Inflammatory macrophage treated with lipopolysaccharide for 1 hour (primary cell): ENCODE measurements at places on chromosomes 2 and 18.

- no peak for DNase-seq
Measured at GRCh38 chr2:50065835-50066234, 911.5 kb upstream of the FSHR start.

GRCh38 chr2:177291701-177292100, 27.2 kb upstream of the NFE2L2 start:
- DNase-seq, result no peak

DNA sequence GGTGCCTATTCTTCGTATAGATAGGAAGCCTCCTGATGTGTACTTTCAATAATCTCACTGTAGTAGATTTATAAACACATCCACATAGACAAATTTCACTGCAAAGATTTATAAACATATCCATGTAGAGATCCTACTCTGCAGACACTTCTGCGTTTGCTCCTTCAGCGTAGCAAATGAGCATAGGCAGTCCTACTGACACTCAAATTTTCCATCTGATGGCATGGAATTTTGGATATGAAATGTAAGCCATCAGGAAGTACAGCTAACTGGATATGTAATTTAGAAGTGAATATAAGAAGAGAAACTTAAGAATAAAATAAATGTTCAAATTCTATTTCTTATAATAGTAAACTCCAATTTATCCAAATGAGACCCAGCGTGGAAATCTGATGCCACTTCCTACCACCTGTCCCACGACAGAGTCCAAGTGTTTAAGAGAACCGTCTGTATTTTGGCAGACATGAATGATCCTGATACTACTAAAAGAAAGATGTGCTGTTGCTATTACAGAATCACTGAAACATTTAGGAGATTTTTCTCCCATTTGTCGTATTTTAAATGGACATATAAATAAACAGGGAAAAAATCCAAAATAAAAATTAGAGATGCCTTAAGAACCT, 86.0 kb downstream of the DTNA start:
- no peak for DNase-seq

GRCh38 chr2:240503848-240504247, 53.9 kb downstream of the ANKMY1 start:
- DNase-seq, result no peak

DNA sequence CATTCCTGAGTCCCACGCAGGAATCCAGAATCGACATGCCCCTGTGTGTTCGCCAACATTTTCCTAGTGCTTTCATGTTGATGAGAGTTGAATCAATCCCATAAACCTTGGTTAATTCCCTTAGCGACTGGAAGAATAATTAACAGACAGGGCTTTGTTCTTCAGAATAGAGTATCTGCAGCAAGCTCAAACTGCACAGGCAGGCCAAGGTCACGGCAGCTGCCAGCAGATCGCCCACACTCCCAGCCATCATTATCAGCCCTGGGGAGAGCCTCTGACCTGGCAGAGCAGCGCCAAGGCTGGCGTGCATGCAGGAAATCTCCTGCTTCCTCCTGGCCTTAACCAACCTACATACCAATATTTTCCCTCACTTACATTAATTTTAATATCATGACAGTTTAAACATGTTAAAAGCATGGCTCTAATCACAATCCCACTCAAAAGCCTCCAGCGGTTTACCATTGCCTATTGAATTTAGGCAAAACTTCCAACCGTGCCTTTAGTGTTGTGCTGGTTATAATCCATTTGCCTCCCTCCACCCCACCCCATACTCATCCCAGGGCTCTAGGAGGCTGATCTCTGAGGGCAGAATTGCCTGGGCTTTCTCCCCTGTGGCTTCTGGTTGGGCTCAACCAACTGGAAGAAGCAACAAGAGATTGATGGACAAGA, 46.8 kb upstream of the NCK2 start:
- DNase-seq, result no peak
